ENCODE measurements at places on chromosomes 11 and 22.

DNA sequence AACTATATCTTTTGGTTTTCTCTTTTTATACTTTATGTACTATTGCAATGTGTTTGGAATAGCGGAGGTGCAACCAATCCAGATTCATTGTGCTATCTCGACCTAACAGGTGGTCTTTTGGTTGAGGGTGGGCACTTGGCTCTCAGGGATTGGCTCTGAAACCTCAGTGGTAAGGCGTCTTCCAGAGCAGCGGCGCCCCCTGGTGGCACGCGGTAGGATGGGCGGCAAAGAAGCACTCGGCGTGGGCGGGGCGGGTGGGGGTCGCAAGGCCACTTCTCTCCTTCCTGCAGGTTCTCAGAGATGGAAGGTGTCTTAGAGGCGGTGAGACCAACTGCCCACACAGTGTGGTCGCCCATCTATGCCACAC lies 19.2 kb upstream of the PLET1 start:
- peak; percentile 75 for DNase-seq

GRCh38 chr22:37497062-37497599 lies 10.9 kb upstream of the MFNG start:
- no peak for DNase-seq

GRCh38 chr11:1796413-1797011 lies 32.8 kb upstream of the CTSD start:
- DNase-seq: no peak

DNA sequence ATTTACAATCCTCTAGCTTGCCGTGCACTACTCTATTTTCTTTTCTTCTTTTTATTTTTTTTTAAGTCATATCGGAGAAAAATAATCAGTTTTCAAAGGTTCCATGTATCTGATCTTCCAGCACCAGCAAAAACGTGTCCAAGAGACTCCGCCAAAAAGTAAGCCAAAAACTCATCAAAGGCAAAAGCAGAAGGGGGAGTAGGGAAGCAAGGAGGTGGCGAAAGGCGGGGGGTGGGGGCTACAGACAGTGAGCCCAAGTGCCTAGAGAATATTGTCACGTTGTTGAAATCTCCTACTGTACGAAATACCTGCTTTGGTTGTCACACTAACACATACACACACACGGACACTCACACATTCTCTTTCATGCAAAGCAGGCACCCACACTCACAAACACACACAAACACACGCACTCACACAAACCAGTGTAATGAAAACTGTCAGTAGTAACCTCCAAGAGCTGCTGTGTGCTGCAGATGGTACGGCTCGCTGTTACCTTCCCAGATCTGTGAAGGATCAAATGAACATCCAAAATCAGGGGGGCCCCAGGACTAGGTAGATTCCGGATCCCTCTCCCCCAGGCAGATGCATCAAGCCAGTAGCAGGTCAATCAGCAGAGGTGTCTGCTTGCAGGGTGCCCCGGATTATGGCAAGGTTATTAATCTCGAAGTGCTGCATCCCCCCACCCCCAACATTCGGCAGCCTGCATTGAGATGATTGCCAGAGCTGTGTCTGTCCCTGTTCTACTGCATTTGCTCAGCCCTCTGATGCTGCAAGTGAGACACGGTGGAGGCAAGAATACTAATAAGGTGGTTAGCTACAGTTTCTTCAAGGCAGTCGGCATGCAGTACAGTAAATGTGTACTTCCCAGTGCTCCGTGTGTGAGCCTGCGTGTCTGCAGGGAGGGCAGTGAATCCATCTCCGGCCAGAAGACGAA lies at the start of gene LRRC4C:
Gene LRRC4C, minus strand, starts transcription at position 188 of the 937 bp plus-strand sequence.
- peak; percentile 15 for DNase-seq

GRCh38 chr11:111541254-111542061 lies 938 bp downstream of the LAYN start:
- DNase-seq: no peak

DNA sequence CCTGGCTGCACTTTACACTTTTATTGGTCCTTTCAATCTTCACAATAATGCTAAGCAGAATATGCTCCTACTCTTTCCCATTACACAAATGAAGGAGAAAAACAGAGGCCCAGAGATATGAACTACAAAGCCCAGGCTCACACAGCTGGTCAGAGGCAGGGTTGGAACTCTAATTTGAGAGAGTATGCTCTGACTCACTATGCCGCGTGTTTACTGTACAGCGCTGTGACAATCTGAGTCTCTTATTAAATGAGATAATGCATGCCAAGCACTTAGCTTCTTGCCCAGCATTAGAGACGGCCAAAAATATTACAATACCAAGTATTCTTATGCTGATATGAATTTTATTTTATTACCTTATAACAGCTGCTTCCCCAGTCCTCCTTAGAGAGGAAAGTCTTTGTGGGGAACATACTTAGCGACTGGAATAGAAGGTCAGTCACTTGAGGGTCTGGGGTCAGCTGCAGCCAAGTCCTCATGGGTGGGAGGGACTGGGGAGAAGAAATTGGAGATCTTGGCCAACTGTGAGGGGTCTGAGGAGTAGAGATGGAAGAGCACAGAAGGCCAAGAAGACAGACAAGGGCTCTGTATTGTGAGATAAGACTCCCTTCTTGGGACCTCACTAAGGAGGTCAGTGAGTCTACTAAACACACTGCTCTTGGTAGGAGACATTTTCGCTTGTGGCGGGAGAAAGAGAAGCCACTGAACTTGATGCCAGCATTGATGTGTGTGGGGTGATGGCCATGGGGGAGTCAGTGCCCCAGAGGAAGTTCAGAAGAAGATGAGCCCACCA lies 150.8 kb upstream of the TIMP3 start:
- no peak for DNase-seq

- DNase-seq: no peak
Measured at GRCh38 chr22:43821606-43822425, 9.7 kb upstream of the EFCAB6 start.

- DNase-seq: no peak
Measured at GRCh38 chr11:112042961-112043304, 17.7 kb downstream of the DLAT start.

DNA sequence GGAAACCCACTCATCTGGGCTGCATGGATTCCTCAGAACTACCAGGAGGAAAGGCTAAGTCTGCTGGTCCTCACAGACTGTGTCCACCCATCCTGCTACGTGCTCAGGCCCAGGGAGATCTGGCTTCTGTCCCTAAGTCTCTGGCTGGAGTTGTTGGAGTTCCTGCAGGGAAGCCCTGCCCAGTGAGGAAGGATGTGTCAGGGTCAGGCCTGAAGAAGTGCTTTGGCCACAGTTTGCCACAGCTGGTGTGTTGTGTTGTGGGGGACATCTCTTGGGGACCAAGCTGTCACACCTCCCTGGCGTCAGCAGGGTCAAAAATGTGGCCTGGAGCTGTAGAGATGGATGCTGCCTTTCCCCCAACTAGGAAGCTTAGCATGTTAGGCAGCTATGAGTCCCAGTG lies 684.7 kb downstream of the METTL15 start:
- DNase-seq: no peak

DNA sequence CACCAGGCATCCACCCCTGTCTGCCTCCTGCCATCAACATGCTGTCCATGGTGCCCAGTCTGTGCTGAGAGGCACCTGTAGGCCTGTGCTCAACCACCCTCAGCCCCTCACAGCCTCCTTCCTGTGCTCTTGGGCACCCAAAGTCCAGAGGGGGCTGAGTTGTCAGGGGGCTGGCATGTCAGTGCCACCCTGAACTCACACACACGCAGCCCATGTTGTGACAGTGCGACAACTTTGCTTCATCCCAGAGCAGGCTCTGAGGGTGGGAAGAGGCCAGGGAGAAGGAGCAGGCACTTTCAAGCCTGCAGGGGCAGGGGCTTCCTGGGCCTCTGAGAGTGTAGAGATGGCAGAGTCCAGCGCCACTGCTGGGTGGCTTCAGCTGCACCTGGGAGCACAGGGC lies 491.0 kb downstream of the TMEM135 start:
- DNase-seq: no peak

GRCh38 chr11:76626266-76626665 lies 44.3 kb downstream of the LRRC32 start:
- DNase-seq: no peak

DNA sequence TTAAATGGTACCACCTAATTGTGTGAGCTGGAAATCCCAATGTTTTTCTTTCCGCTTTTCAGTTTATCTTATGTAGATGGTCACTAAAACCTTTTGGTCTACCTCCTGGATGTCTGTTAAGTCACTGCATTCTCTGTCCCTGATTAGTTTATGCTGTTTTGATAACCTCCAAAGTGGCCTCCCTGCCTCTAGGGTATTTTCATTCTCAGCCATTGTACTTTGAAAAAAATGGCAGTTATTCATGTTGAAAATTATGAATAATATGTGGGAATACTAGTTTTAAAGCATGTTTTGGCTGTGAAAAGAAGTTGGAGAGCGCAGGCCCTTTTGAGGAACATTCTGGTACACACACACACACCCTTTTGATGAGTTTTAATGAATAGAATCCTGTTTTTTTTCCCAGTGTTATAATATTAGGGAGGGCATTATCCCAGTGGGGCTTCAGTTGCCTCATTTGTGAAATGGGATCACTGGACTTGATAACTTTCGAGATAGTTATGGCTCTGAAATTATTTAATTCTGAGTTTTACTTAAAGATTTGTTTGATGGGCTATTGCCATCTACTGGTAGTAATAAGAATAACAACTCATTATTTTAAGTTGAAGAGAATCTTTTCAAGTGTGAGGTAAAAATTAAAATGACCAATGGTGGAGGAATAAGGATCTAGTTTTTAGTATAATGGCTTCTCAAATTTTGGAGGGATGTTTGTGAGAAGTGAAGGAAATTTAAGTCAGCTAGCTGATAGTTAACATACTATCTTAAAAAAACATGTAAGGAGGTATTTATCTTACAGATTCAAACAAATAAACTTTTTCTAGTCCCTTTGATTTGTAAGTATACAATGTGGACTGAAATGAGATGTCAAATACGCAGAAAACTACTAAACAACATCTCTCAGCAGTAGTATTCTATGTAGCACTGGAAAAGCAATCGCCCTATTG lies 3.9 kb downstream of the FDX1 start:
- peak; percentile 33 for DNase-seq

DNA sequence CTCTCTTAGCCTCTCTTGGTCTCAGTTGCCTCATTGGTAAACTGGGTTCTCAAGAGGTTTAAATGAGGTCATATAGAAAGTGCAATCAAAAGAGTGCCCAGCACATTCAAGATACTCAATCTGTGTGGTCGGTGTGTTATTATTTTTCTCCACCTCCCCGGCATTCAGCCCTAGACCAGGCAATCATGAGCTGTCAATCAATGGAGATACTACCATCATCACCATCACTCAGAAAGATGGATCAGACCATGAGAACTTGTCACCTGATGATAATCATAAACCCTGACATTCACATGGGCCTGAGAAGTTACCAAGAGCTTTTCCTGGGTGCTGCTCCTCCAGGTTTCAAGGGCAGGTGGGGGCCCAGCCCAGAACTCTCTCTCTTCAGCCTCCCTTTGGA lies 166.1 kb downstream of the MN1 start:
- DNase-seq: no peak

GRCh38 chr11:119382101-119382500 lies 611 bp upstream of the USP2 start:
- DNase-seq: peak; percentile 20

DNA sequence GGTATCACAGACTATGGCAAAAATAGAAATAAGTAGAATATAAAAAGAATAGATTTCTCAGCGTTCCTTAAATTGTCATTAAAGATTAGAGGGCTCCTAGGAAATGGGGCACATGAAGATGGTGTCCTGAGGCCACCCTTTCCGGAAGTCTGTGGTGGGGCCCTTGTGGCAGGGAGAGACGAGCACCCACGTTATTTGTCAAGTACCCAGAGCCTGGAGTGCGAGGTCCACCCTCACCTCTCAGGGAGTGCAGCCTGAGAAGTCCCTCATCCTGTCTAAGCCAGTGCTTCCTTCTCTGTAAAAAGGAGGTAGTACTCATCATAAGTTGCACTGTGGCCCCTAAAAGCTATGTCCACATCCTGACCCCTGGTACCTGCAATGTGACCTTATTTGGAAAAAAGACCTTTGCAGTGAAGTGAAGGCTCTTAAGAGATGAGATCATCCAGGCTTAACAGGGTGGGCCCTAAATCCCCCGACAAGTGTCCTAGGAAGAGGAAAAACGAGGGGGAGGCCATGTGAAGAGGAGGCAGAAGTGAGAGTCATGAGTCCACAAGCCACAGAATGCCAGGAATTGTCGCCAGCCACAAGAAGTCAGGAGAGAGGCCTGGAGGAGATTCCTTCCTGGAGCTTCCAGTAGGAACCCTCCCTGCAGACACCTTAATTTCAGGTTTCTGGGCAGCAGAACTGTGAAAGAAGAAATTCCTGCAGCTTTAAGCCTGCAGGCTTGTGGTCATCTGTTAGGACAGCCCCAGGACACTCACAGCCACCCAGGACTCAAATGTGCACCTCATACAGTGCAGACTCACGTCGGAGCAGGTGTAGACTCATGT lies 76.8 kb upstream of the CCND1 start:
- DNase-seq: no peak

GRCh38 chr11:46259971-46260560 lies 17.4 kb upstream of the CREB3L1 start:
- peak; percentile 47 for DNase-seq

DNA sequence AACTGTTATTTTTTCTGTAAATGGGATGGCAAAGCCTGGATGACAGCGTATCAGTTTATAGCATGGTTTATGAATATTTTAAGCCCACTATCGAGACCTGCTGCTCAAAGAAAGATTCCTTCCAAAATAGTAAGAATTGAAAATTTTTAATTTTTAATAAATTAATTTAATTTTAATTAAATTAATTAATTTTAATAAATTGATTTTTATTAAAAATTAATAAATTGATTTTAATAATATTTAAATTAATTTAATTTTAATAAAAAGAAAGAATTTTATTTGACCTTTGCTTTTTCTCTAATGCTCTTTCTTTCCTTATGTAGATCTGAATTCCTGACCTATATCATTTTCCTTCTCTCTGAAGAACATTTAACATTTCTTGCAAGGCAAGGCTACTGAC lies 62.9 kb downstream of the EXT2 start:
- no peak for DNase-seq

GRCh38 chr22:21707677-21708076 lies 27.9 kb downstream of the YPEL1 start:
- DNase-seq: no peak

DNA sequence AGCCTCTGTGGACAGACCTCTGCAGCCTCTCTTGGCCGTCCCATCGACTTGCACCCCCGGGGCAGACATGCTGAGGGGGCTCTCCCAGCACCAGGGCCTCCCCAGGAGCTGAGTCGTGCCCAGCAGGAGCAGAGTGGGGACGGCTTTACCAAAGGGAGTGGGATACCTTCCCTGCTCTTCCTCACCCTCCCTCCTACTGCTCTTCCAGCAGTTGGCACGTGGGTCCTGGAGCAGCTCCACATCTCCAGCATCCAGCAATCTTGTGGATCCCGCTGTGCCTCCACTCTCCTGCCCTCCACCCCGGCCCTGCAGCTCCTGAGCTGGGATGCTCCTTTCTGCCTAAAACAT lies 854.0 kb downstream of the BRD1 start:
- DNase-seq: no peak

- DNase-seq: peak; percentile 86
Measured at GRCh38 chr22:45441138-45441537, 27.6 kb downstream of the RIBC2 start.

- no peak for DNase-seq
Measured at GRCh38 chr11:94796863-94797262, 28.7 kb downstream of the AMOTL1 start.

Data from stomach (tissue), 19 donors.